ENCODE measurements at places on chromosomes 3 and 15.

- no peak for DNase-seq
Measured at GRCh38 chr3:140298569-140299070, 363.6 kb downstream of the CLSTN2 start.

DNA sequence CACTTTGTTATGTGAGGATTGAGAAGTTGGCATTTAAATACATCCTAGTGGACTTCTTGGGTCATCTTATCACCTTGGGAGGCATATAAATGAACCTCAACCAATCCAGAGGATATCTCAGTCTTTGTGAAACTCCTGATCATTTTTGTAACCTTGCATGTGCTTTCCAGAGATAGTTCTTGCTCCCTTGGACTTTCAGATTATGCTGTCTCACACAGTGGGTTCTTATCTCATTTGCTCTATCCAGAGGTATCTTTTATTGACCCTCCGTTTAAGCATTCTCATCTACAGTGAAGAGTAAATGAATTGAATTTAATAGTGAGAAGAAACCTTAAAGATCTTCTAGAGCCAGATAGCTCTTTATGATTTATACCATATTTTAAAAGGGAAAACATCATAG lies 10.4 kb downstream of the ARMC8 start:
- no peak for DNase-seq

DNA sequence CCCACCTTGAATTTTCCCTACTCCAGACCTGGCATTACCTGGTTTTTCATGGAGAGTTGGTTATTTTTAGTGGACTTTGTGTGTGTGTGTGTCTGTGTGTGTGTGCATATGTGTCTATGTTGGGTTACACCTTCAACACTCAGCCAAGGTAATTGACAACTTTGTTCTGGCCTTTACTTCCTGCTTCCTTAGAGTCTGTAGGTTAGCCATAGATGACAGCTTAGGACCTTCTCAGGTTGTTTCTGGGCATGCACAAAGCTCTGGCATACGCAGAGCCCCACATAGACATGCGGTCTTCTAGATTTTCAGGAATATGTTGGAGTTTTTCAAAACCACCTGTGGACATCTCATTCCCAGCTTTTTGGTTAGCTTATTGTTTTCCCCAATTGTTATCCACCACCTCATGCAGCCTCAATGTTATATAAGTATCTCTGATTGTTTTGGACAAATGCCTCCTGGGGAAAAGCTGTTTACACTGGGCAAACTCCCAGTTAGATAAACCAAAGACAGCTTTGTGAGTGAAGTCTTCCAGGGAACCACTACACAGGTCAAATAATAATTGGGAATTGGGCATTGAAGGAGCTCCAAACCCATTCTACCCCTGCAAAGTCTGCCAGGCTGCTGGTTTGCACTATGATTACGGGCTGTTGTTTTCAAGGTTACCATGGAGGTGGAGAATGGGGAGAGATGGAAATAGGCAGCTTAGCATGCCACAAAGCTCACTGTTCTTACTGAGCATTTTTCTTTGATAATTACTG lies 201.2 kb downstream of the ADAMTSL3 start:
- no peak for DNase-seq

DNA sequence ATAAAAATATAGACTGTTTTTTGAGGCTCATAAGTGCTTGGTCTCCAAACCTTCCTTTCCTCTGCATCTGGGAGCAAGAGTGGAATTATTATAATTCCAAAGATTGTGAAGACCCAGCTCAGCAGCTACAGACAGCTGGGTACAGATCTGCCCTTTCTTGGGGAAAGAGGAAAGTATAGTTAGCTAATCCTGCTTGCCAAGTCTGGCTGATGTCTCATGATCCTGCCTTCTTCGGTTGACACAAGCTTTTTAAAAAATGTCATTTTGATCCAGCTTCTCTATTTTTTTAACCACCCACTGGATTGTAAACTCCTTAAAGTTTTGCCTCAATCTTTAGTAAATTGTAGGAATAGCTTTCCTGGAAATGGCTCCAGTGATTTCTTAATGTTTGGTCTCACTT lies 181.1 kb downstream of the LRTM1 start:
- no peak for DNase-seq

DNA sequence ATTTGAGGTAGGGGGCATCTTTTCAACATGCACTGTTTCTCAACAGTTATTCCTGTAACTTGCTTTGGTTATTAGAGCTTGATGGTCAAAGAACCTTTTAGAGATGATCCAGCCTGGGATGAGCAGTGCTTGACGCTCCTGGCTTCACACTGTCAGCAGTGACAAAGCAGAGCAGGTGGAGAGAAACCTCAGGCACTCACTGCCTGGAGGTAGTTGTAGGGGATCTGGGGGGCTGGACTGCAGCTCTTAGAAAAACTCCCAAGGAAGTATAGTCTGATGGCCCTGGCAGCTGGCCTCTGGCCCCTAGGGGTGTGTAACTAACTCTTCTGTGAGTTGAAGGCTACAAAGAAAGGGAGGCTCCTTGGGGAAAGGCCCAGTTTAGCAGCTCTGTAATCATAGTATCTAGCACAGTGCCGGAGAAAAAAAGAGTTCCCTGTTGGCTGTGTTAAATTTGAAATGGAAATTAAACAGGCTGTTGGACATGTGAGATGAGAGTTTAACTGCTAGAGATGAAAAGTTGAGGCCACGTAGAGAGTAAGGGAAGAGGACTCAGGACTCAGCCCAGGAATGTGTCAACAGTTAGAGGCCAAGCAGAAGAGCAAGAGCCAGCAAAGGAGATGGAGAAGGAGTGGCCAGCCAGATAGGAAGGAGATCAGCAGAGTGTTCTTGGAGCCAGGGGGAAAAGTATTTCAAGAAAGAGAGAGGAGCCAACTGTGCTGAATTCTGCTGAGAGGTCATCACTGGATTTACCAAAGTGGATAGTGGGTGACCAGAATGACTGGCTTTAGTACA lies 14.2 kb downstream of the OXNAD1 start:
- no peak for DNase-seq

GRCh38 chr3:11717768-11718636 lies 74.3 kb upstream of the VGLL4 start:
- DNase-seq = peak; percentile 25

GRCh38 chr3:113268311-113268710 lies 57.0 kb downstream of the BOC start:
- no peak for DNase-seq

- DNase-seq = no peak
Measured at GRCh38 chr15:75508840-75509532, 57.5 kb upstream of the SIN3A start.

DNA sequence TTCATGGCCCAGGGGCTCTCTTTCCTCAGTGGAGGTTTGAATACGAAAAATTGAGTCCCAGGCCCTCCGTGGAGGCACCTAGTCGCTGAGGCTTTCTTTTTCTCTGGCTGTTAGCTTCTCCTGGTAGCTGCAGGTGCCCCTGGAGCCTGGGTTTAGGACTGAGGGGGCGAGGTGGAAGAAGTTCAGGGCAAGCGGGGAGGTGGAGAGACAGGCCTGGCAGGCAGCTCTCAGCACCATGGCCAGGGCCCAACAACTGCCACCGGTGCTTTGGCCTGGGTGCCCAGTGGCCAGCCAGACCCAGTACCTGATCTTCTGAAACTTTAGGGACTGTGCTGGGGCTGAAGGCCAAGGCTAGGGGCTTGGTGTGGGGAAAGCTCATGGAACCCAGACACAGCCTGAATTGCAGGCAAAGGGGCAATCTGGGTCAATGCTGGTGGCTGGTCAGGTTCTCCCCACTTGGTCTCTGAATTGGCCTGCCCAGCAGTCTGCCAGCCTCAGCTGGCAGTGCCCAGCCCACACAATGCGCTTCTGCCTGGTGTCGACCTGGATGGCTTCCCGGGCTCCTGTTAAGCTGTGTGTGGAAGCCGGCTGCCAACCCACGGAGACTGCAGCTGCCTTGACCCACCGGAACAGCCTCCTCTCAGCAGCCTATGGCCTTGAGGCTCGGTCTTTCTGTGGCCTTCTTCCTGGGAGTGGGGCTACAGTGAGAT lies 30.3 kb upstream of the POLG start:
- DNase-seq = no peak

DNA sequence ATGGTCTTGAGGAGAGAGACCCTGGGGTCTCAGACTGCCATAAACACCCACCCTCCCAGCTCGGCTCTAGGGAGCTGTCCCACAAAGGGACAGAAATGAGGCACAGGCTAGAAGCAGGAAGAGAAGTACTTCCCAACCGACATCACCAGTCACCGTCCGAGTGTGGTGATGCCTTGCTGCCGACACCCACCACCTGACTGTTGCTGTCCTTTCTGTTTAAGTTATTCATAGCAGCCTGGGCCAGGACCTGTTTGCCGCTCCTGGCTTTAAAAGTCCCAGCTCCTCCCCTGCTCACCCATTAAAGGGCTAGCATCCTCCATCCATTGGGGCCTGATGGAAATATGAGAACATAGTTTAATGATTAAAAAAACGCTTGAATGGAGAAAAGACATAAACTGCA lies 13.2 kb upstream of the SPG11 start:
- no peak for DNase-seq

DNA sequence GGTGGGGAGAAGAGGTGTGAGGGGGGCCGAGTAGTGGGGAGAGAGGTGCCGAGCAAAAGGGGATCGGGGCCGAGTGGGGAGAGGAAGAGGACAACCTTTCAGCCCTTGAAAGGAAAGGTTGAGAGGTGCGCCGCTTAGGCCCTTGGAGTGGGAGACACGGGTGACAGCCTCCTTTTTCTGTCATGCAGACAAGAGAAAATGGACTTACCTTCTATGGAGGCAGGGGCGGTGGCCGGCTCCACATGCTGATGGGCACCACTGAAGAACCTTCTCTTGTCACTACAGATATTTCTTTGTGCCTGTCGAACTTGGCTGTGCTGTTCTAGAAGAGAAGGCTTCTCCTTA lies 421 bp downstream of the KLHL18 start:
- no peak for DNase-seq

GRCh38 chr3:57942388-57942787 lies 65.8 kb upstream of the FLNB start:
- no peak for DNase-seq

- no peak for DNase-seq
Measured at GRCh38 chr3:100125161-100125938, 11.0 kb upstream of the FILIP1L start.

- no peak for DNase-seq
Measured at GRCh38 chr3:193764959-193765358, 172.0 kb downstream of the OPA1 start.

DNA sequence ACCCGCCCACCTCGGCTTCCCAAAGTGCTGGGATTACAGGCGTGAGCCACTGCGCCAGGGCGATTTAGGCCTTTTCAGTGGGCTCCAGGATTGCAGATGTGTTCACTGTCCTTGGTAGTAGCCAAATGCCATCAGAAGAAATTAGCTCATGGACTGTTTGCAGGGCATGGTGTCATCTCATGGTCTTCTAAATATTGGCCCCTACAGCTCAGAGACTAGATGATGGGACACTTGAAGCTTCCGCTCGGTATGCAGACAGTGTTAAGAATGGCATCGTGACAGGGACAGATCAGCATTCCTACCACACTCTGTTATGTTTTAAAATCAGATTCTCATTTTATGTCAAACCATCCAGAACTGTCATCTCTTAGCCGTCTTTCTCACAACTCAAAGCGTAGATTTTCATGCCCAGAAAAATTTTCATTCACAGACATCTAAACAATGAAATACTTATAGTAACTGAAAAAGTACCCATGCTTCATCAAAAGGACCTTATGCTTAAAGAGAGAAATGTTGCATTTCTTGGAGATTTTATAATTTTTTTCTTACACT lies 24.9 kb downstream of the SLCO3A1 start:
- DNase-seq = no peak

- no peak for DNase-seq
Measured at GRCh38 chr3:120181632-120182031, 87.4 kb upstream of the GSK3B start.

- no peak for DNase-seq
Measured at GRCh38 chr3:30596152-30596551, 10.2 kb upstream of the TGFBR2 start.

DNA sequence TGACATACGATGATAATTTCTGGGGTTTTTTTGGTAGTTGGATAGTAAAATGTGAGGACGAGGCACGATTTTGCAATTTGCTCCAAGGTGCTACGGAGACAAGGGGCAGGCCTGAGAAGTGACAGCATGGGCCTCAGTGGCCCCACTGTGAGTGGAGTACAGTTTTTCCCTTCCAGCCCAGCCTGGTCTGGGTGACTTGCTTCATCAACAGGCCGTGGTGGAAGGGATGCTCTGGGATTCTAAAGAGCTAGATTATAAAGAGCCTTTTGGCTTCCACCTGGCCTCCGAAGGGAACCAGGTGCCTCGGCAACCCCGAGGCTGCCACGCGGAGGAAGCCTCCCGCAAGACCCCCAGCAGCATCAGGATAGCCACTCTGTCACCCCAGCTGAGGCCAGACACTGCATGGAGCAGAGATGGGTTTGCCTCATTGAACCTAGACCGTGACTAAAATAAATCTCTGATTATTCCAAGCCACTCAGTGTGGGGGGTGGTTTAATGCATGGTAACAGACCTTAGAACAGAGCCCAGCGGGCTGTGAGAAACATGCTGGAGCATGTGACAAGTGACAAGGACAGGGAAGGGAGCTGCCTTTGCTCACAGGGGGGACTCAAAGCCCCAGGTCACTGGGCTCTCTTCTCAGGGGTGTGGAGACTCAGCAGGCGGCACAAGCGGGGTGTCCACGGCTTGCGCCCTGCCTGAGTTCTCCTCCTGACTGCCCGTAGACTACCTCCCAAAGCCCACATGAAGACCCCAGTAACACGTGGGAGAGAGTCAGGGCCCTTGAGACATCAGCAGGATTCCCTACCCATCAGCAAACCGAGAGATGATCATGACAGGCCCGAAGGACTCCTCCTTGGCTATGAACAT lies 22.6 kb upstream of the SLC41A3 start:
- no peak for DNase-seq

- peak; percentile 98 for DNase-seq
Measured at GRCh38 chr3:11499144-11499543, 144.6 kb downstream of the VGLL4 start.

- no peak for DNase-seq
Measured at GRCh38 chr15:43974852-43975251, 148.1 kb downstream of the WDR76 start.

- no peak for DNase-seq
Measured at GRCh38 chr3:143306407-143306806, 186.8 kb downstream of the CHST2 start.

GRCh38 chr15:77633913-77634265 lies 1.2 kb upstream of the LINGO1 start:
- DNase-seq = no peak

DNA sequence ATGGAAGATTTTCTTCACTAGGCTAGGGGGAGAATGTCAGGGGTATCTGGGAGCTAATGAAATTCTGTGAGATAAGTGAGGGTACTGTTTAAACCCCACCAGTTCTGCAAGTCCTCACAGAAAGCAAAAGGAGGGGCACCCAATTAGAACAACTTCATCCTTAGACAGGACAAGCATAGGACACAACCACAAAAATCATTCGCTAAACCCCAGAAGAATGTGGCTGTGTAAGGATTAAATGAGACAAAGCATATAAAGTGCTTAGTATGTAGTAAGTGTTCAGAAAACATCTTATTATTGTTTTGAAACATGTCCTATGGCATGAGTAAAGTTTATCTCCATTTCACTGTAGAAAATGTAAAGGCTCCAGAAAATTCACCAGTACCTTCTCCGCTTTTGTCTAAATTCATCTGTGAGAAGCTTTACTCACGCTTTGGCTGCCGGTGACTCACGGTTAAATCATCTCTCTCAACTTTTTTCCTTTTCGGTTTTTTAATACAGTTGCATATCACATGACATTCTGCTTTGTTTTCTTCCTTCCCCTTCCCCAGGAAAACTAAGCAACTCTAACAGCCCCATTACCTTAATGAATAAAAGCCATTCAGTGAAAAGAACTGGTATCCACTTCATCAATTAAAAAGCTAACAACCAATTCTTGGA lies 1.7 kb downstream of the CLRN1 start:
- peak; percentile 68 for DNase-seq

- DNase-seq = no peak
Measured at GRCh38 chr3:153311541-153311940, 149.5 kb downstream of the RAP2B start.
